Tibial nerve (tissue), 4 donors: ENCODE measurements at places on chromosomes 4 and X. TPM values are rescaled to one million over a fixed set of nuclear protein-coding genes. Genes with fewer than 3 reads are reported as not detected.

Gene ANK2
- 81.3 TPM for total RNA-seq

Gene SSX3
- total RNA-seq, result not detected

Gene NALF2
- total RNA-seq, result 0.30 TPM

- DNase-seq, result no peak
These were observed 4.1 kb downstream of the ZNF185 start for GRCh38 chrX:152901816-152902501.

DNA sequence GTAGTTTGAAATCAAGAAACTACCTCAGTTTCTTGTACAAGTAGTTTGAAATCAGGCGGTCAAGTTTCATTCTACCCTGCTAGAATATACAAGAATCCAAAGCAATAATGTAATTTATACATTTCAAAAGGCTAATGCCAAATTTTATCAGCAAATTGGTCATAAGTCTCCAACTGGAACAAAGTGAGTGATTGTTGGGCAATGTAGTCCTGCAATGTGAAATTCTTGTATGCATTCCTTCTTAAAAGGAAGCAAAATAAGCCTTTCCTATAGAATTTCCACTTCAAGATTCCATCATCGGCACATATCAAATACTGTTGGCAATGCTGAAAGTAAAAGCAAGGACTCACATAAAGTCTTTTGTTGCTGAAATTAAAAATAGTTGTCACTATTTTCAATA lies 334.9 kb downstream of the IL1RAPL1 start:
- no peak for DNase-seq

- DNase-seq, result no peak
These were observed 24.0 kb downstream of the ASB9 start for GRCh38 chrX:15245896-15246295.

Gene MYOZ2
- 0.30 TPM for total RNA-seq

- DNase-seq, result no peak
These were observed 137.6 kb downstream of the SCLT1 start for GRCh38 chr4:128955751-128956150.

DNA sequence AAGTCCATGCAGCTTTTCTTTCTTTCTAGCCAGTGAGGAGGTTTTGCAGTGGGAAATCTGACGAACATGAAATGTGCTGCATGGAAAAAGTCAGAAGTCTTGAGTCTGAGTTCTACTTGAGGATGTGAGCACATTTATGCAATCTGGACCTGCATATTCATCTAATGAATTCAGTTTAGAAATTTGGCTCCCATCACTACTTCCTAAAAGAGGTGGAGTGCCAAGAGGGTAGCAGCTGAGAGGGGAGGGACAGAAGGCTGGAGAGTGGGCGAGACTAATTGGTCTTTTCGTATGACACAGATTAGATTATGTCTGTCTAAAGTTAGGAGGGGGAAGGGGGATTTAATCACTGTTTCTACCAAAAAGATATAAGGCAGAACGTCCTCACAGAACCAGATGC lies 535.9 kb downstream of the IQCM start:
- DNase-seq, result no peak

DNA sequence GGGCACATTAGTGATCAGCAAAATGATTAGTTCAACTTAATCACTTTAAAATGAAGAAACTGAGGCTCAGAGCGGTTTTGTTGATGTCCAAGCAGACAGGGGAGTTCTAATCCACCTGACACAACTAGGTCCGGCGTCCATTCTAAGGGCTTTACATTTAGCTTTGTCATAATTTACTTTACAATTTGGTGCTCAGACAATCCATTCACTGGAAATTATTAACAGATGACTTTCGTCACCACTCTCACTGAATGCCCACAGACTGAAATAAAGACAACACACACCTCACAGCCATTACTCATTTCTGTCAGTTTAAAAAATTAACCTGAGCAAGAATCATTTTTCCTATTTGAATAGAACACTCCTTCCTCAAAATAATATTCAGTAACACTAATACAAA lies 10.8 kb downstream of the NR3C2 start:
- no peak for DNase-seq
